Fibroblast of upper back skin (primary cell): ENCODE measurements at places on chromosomes 6 and 20.

- peak; percentile 97 for DNase-seq
Observed at GRCh38 chr6:37239950-37240713, 17.4 kb upstream of the TBC1D22B start.

- DNase-seq: no peak
Observed at GRCh38 chr6:35486005-35486925, 10.6 kb downstream of the TEAD3 start.

DNA sequence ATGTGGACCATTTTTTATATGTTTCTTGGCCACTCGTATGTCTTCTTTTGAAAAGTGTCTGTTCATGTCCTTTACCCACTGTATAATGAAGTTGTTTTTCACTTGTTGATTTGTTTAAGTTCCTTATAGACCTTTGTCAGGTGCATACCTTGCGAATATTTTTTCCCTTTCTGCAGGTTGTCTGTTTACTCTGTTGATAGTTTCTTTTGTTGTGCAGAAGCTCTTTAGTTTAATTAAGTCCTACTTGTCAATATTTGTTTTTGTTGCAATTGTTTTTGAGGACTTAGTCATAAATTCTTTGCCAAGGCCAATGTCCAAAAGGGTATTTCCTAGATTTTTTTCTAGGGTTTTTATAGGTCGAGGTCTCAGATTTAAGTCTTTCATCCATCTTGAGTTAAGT, 66.2 kb downstream of the UNC5CL start:
- DNase-seq: no peak

DNA sequence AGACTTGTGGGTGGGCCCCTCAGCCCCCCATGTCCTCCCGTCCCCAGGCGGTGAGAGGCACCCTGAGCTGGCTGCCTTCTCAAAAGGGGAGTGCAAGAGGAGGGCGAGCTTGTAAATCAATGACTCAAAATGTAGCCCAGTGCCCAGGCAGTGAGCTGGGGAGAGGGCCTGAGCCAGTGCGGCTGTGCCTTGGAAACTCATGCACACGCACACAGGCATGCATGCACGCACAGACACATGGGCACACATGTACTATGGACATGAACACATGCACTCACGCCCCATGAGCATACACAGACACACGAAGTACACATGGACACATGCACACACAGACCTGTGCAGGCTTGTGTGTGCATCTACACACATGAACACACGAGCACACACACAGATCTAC, 133.5 kb downstream of the TAF4 start:
- DNase-seq: no peak

DNA sequence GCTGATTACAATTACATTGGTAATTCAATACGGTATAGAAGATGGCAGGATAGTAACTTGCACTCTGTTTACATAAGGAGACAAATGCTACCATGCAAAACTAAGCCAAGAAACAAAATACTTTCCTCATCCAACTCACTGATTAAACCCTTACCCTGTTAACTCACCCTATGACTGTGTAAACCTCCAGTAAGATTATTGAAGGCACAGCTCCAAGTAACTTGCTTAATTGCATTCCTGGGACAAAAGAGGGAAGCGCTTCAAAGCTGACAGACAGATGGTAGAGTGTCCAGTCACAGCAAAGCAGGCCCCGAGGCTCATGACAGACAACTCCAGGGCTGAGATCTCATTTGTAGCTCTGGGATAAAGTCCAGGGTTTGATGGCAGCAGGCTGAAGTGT, 6.9 kb upstream of the KIF16B start:
- DNase-seq: peak; percentile 80

DNA sequence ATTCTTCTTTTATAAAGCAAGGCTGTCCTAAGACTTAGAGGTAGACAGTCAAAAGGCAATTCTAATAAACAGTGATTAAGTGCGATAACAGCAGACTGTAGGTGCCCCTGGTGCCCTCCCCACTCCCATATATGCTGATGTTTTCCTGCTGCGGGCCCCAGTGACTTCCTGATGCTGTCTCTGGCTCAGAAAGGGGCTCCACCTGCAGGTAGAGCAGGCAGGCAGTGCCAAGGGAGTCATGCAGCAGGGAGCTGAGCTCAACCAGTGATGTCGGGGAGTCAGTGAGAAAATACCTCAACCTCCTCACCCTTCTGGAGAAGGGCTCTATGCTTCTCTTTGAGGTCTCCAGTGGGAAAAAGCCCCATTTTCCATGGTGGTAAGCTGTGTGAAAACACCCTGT, 126.7 kb upstream of the SSTR4 start:
- no peak for DNase-seq

DNA sequence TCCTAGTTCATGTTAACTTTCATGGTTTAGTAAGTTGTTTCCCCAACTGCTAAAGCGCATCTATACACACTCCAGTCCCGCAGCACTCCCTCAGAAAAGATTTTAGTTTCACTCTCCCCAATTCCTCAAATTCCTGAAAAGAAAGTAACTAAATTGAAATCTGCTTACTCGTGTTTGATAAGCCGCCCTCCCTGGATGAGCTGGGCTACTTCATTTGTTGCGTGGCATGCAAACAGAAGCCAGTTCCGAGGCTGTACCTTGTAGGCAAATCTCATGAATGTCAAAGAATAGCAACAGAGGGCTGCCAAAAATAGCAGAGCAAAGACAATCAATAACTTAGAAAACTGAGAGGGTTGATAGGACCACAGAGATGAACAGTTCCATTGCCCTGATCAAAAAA, 16.9 kb downstream of the MPC1 start:
- peak; percentile 20 for DNase-seq

DNA sequence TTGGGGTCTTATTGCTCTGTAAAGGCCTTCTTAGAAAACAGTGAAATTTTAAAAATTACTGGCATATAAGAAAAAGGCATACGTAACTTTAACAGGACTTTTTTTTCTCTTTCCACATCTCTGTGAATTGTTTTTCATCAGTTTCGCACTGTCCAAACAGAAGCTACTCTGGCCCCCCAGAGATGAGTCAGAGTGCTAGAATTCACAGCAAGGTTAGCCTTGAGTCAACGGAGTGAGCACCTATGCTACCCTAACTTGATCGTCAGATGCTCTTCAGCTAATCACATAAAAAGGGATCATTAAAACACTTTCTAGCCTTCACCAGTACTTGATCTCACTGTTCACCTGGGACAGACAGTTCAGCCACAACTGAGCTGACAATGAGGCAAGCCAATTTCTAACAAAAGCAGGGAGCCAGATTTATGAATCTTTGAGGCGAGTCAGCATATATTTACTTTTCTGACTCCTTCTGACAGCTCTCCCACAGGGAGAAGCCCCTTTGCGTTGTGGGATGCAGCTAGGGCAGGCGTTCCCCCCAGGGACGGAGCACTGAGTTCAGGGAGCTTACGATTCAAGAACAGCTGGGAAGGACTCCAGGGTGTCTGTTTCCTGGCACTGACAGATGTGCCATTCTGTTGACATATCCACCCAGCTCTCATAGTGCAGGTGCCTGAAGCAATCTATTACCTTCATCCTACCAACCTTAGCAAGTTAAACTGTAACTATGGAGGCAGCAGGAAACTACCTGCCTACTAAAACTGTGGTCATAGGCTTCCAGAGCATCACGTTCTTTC, 46.4 kb upstream of the SPDEF start:
- peak; percentile 14 for DNase-seq

DNA sequence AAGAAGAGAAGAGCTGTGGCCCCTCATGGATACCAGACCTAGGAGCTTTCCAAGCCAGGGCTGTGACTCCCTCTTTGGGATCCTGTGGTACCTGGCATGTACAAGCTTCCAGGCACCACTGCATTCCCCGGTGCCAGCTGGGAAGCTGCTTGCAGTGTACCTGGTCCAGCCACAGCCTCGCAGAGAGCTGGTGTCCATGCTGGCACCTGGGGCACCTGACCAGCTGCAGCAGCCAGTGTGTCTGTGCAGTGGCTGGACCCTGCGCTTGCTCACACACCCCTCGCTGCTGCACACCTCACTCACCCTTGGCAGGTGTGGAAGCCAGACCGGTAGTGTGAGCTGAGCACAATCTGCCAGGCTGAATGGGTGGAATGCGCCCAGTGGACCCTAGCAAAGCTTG, 190.9 kb upstream of the MAN1A1 start:
- DNase-seq: no peak

DNA sequence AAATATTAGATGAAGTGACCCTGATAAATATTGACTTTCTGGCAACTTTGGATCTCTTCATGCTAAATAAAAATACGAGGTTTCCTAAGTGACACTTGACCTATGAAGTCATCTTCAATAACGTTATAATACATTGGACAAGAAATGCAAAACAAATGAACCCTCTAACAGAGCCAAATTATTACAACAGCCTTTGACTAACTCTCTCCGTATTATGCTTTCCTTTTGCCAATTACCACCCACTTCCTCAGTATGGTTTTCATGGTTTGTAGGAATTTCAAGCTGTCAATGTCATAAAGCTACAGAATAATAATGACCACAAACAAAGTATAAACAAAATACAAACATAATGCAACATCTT, 210.5 kb downstream of the MOXD1 start:
- peak; percentile 53 for DNase-seq

DNA sequence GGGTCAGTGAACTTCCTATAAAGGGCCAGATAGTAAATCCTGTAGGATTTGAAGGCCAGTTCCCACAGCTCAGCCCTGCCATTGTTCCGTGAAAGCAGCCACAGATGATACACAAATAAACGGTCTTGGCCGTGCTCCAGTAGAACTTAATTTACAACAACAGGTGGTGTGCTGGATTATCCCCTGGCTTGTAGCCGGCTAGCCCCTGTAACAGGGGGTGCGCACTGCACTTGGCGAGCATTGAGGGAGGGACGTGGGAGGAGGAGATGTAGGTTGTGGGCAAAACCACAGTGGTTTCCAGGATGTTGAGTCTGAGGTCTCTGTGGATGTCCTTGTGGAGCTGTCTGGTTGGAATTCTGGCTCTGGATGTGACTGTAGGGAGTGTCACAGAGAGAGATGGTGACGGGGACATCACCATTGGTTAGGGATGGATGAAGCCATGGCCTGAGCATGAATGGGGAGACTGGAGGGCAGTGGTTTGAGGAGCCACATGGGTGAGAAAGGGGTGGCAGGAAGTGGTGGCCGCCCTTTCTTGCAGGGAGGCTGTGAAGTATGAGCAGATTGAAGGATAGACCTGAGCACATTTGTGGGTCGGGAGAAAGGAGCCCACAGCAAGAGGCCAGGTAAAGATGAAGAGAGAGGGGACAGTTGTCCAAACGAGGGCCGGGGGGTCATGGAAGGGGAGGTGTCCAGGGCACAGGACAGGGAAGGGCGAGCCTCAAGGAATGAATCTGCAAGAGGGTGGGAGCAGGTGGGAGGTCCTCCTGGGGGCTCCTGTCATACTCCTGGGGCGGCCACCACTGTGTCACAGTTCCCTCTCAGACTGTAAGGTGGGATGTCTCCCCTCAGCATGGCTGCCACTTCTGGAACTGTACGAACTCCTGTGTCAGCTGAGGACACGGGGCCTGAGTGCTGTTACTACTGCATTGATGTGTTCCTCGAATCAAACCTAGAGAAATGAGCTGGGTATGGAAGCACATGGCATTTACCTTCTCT, 53.6 kb downstream of the CDH26 start:
- DNase-seq: no peak

GRCh38 chr20:49982346-49983122, at the start of gene SNAI1:
Gene SNAI1 (plus strand): TSS chr20:49982980. CDS start chr20:49983060, 80 bp downstream.
- peak; percentile 84 for DNase-seq

- DNase-seq: no peak
Observed at GRCh38 chr6:56820060-56820459, 134.8 kb upstream of the BEND6 start.

DNA sequence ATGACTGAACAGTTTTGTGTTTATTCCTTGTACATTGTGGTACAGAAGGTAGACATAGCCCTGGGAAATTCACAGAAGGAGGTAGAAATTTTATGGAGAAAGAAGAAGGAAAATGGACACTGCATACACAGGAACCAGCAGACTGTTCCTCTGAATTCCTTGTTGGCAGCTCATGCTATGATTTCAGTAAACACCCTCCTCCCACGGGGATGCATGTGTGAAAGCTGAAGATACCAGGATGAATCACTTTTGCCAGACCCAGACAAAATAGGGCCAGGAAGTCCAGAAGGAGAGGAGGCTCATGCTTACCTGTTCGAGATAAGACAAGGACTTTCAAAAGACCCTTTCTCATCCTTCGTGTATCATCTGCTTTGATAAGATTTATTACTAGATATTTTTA, 110.3 kb upstream of the GGTLC1 start:
- peak; percentile 54 for DNase-seq

- DNase-seq: no peak
Observed at GRCh38 chr6:52696418-52696817, 25.5 kb downstream of the TMEM14A start.

GRCh38 chr6:36542041-36542440, 5.2 kb downstream of the STK38 start:
- no peak for DNase-seq
